ENCODE measurements at places on chromosomes 12 and 14.

DNA sequence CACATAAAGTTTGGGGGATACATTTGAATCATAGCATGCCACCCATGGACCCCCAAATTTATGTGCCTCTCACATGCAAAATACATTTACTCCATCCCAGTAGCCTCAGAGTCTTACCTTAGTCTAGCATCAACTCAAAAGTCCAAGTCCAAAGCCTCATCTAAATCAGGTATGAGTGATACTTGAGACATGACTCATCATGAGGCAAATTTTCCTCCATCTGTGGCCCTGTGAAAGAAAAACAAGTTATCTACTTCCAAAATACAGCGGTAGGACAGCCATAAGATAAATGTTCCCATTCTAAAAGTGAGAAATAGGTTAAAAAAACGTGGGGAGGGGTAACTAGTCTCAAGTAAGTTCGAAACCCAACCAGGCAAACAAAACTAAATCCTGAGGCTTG, 444.2 kb downstream of the SNAPC1 start:
- no peak for DNase-seq

- DNase-seq: no peak
Measured at GRCh38 chr12:84157170-84157569, 755.4 kb downstream of the SLC6A15 start.

- DNase-seq: peak; percentile 78
Measured at GRCh38 chr12:57896434-57897201, 44.7 kb upstream of the ATP23 start.

GRCh38 chr14:39447175-39447661, 15.0 kb upstream of the FBXO33 start:
- DNase-seq: no peak

DNA sequence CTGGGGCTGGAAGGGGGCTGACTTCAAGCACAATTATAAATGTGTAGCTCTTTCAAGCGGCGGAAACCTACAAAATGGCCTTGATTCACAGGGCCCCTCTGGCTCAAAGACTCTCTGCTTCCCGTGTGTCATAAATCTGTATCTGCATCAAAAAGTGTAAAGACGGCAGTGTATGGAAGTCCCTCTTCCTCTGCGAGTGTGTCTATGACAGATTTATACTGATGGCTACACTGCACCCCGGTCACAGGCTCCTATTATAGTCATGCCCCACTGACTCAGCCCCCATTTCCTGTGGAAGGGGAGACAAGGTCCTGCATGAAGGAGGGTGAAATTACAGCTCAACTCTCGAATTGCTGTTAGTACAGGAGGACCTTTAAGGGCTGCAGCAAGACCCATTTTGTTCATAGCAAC, 68.6 kb downstream of the HMGA2 start:
- DNase-seq: no peak

DNA sequence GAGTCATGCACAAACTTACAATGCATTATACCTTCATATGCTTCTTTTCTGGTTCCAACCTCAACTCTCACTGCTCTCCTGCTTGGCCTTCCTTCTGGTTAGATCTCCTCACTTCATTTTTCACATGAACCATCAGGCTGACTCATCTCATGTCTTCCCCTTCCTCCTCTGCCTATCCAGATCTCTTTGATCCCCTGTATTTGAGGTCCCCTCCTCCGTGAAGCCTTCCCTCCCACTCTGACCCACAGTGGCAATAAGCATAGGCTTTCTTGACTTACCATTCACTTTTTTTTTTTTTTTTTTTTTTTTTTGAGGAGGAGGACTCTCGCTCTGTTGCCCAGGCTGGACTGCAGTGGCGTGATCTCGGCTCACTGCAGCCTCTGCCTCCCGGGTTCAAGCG, 14.7 kb upstream of the ASIC1 start:
- no peak for DNase-seq

GRCh38 chr12:31235868-31236395, 90.0 kb downstream of the SINHCAF start:
- DNase-seq: no peak

GRCh38 chr12:15801770-15802744, 12.9 kb upstream of the EPS8 start:
- DNase-seq: no peak

- no peak for DNase-seq
Measured at GRCh38 chr14:94599656-94600004, 12.6 kb upstream of the SERPINA3 start.

DNA sequence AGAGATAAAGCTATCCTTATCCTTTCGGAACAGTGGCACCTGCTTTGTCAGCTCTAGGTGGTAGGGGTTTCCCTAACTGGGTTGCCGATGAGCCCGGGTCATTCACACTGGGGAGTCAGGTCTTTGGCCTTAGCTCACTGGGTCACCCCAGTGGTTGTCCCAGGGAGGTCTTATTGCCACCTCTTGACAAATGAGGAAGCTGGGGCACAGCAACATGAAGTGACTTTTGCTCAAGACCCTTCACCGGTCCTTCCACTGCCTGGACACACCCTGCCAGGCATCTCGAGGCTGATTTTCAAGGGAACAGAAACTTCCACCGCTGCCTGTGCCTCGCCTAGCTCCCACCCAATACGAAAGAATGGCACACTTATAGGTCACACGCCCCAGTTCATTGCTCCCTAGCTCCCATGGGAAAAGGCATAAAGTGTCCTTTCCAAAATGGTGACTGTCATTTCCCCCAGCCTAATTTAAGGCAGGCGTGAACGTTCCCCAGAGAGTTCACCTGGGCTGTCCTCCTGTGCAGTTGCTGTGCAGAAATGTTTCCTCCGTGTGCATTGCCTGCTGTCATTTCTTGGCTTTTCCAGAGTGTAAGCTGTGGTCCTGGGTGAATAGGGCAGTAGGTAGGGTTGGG, 156.1 kb upstream of the CCND2 start:
- no peak for DNase-seq

DNA sequence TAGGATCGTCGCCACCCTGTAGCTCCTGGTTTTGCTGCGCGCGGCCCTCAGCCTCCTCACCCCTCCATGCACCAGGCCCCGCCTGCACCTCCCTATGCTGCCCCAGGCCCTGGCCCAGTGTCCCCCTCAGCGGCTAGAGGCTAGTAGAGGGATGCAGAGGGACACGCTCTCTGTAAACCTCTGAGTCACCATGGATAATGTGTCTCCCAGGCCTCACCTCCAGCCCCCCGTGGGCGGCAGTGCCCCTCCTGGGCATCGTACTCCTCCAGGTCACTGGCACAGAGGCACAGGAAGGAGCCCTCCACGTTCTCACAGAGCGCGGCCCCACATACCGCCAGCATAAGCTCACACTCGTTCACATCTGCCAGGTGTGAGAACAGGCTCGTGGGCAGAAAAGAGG, 12.3 kb downstream of the ISCA2 start:
- no peak for DNase-seq

DNA sequence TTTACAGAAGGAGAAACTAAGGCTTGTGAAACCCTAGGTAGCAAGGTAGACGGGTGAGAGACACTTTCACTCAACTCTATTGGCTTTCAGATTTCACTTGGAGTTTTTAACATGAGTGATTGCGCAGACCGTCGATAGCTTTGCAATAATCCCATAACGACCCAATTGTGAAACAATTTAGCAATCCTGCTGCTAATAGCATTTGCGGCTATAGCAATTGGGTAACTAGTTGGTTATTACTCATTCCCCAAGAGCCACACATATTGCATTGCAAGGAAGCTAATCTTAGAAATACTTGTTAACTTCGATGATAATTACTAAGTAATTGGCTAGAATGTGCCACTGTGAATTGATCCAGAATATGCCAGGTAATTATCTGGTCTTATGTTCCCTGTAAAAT, 159.9 kb upstream of the NOS1 start:
- DNase-seq: no peak

DNA sequence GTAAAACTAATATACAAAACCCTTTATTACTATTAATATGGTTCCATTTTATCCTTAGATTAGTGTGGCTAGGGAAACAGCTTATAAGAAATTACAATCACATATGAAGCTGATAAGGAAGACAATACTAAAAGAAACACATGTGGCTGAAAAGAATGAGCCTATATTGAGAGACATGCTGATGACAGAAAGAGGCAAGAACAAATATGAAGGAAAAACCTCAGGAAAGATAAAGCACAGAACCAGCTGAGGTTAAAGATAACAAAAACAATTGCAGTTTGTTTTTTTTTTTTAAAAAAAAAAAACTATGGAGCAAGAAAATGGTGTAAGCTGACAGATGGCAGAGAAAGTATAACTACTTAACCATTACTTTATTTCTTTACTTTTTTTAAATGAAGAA, 69.2 kb upstream of the OSBPL8 start:
- DNase-seq: no peak

DNA sequence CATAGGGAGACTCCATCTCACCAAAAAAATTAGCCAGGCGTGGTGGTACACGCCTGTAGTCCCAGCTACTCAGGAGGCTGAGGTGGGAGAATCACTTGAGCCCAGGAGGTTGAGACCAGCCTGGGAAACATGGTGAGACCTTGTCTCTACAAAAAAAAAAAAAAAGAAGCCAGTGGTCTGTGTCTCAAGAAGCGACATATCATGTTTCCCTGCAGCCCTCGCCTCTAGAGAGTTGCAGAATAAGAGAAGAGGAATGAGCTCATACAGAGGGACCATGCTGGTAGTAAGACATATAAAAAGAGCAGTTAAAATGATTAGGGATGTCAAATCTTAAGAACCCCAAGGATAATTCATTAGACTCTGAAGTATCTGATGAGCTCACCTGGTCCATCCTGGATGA, 39.4 kb upstream of the BICDL1 start:
- no peak for DNase-seq

GRCh38 chr12:84730561-84731162, 181.9 kb downstream of the SLC6A15 start:
- DNase-seq: no peak

GRCh38 chr12:2378835-2379330, 326.1 kb downstream of the CACNA1C start:
- no peak for DNase-seq

GRCh38 chr12:44317651-44318126, 481.8 kb downstream of the TMEM117 start:
- DNase-seq: no peak
